ENCODE measurements at places on chromosomes 6 and 20.

- DNase-seq: no peak
These were observed 8.4 kb downstream of the TEAD3 start for GRCh38 chr6:35488517-35488862.

GRCh38 chr20:55172310-55173002, 697.1 kb downstream of the DOK5 start:
- DNase-seq: no peak

DNA sequence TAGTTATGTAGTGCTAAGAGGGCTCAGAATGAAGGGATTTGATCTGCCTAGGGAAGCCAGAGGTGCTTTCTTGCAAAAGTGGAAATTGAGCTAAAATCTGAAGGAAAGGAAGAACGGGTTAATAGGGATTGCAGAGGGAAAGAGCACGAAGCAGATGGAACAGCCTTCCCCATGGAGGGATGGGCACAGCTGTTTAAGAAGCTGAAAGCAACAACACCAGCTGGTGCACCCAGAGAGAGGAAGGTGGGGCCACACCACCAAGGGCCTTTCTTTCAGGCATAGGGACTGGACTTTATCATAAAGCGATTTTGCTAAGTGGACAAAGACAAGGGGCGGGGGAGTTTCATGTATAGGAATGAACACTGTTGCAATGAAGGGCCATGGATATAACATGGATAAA, 65.8 kb upstream of the SNRPB2 start:
- DNase-seq: peak; percentile 63

GRCh38 chr6:21522143-21522747, 71.3 kb upstream of the SOX4 start:
- DNase-seq: no peak

DNA sequence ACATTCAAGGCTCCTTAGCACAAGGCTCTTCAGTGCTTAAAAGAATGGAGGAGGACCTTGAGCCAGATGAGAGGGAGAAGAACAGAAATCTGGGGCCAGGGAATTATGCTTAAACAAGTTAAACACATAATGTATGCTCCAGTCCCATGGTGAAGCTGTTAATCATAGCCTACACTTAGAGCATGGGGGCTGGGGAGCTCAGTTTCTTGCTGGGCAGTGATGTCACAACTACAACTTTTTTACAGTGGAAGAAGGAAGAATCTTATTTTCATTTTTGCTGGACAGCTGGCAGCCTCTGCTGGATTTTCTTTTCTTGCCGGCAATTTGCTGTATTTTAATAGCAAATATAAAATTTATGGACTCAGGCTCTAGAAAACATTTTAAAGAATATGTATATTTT, 432.5 kb downstream of the CD109 start:
- peak; percentile 38 for DNase-seq

DNA sequence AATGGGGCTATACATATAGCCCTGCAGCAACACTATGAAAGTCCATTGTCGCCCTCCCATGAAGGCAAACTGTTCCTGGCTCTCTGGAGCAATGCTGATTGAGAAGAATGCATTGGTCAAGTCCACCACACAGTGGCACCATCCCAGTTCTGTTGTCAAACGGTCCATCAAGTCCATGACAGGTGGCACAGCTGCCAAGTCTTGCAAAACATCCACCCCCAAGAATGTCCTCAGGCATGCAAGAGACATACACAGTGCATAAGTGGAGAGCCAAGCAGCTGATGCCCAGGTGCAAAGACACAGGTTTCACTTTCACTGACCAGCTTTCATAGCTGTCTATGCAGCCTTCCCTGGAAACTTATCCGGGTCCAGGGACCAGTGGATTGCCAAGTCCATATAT, 17.5 kb downstream of the ZNF391 start:
- no peak for DNase-seq

DNA sequence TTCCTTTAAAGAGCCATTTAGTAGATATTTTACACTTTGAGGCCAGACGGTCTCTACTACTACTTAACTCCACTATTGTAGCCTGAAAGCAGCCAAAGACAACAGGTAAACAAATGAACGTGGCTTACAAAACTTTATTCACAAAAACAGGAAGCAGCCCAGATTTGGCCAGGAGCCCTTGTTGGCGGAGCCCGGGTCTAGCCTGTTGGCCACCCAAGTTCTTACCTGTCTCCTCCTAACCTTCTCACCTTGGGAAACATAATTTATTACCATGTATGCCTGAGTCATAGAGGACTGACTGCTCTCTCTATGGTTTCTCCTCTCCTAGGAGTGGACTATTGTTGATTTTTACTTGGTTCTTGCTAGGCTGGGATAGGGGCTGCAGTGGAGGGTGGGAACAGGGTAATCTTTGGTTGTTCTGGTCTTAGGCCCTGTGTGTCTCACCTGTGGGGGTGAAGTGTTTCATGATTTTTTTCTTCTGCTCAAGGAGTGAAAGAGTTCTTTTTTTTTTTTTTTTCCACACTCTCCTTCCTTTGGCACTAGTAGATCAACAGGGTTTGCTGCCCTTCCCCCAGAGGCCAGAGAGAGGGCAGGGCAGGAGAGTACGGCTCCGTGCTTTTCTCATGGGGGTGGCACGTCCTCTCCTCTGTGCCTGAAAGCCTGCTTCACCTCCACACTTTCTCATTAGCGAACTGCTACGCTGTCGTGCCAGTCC, 90.0 kb downstream of the RPP40 start:
- no peak for DNase-seq

GRCh38 chr6:161954077-161954476, 680.2 kb upstream of the AGPAT4 start:
- DNase-seq: no peak

- no peak for DNase-seq
These were observed 37.2 kb downstream of the ZNF341 start for GRCh38 chr20:33769043-33769442.

- DNase-seq: peak; percentile 50
These were observed 1.5 kb downstream of the PABPC1L start for GRCh38 chr20:44911264-44911921.

GRCh38 chr6:169265486-169266131, 12.0 kb upstream of the THBS2 start:
- no peak for DNase-seq

GRCh38 chr6:9494864-9495263, 920.0 kb downstream of the TFAP2A start:
- DNase-seq: no peak

DNA sequence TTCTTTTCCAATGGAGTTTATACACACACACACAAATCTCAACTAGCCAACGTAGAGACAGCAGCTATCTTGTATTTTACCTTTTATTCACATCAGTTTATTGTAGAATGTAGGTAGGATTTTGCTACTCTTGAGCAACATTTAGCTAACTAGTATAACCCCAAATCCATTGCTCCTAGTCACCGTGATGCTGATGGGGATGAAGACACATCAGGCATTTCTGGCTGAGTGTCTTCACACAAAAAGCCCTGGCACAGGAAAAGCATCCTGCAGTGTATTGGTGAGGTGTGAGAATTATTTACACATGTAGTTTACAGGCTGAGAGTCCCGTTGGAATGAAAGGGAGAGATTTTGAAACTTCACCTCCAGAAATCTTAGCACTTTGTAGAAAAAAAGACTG, 65.9 kb upstream of the FBXL4 start:
- DNase-seq: no peak

DNA sequence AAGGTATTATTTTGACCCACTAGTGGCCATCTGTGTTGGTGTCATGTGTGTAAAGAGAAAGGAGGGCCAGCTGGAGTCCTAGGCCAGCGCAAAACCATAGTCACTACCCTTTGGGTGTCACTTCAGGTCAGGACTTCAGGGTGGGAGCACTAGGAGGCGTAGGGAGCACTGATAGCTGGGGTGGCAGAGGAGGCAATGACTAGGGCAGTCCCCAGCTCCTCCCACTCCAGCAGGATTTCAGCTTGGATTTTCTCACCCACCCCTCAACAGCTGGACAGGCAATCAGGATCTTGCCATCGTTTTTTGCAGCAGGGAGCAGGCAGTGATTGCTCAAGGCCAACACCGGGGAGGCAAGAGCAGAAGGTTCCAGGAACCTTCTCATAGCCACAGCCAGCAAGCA, 4.2 kb upstream of the HLA-DOA start:
- no peak for DNase-seq

DNA sequence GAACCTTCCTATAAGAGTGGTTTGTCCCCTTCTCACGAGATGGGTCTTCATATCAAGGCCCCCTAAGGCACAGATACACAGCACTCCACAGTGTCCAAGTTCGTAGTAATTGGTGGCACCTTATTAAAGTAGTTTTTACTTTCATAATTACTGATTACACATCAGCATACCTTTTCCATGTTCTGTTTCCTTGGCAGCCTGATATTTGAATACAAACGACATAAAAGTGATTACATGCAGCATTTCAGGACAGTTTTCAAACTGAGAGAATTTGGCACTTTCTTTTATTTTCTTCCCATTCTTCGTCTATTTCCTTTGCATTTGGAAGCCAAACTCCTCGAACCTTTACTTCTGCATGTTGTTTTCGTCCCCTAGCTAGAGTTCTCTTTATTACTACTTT, 139.7 kb downstream of the MTHFD1L start:
- no peak for DNase-seq

GRCh38 chr6:16421462-16421960, 183.1 kb downstream of the GMPR start:
- DNase-seq: no peak

DNA sequence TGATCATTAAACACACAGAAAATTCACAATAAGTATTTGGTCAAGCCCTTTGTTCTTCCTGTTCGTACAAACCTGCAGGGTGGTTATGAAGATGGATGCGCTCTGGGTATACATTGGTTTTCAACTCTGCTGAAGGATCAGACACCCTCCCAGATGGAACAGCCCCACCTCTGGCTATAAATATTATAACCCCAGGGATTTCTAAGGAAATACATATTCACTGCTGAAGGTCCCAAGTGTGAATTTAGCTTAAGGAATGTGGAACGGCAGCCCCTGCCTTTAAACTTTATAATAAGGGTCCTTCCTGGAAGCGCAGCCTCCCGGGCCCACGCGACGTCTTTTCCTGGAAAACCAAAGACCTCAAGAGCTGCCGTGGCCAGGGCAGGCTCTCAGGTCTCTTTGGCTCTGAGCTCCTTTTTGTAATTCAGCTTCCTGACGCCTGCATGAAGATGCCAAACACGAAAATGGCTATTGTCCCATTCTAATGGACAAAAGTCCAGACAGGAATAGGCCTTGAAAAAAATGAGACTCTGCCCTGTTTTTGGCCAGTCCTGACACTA, 172.4 kb upstream of the SSTR4 start:
- DNase-seq: no peak

- DNase-seq: no peak
These were observed 717.8 kb upstream of the HS3ST5 start for GRCh38 chr6:115060581-115060980.

DNA sequence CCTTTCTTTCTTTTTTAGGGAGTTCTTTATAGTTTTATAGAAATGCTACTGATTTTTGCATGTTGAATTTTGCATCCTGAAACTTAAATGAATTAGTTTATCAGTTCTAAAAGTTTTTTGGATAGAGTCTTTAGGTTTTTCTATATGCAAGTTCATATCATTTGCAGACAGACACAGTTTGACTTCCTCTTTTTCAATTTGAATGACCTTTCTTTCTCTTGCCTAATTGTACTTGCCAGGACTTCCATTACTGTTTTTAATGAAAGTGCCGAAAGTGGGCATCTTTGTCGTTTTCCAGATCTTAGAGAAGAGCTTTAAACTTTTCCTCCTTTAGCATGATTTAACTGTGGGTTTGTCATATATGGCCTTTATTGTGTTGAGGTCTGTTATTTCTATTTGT, 21.1 kb upstream of the EDN1 start:
- DNase-seq: no peak

- no peak for DNase-seq
These were observed 116.1 kb downstream of the CEBPB start for GRCh38 chr20:50306478-50307423.

- DNase-seq: no peak
These were observed 44.0 kb downstream of the B4GALT5 start for GRCh38 chr20:49669601-49670189.

- DNase-seq: no peak
These were observed at the start of gene BPIFB6 for GRCh38 chr20:33031531-33031930. Gene BPIFB6, plus strand, starts transcription at chr20:33031648. Its CDS starts 0 bp downstream, at chr20:33031648.

DNA sequence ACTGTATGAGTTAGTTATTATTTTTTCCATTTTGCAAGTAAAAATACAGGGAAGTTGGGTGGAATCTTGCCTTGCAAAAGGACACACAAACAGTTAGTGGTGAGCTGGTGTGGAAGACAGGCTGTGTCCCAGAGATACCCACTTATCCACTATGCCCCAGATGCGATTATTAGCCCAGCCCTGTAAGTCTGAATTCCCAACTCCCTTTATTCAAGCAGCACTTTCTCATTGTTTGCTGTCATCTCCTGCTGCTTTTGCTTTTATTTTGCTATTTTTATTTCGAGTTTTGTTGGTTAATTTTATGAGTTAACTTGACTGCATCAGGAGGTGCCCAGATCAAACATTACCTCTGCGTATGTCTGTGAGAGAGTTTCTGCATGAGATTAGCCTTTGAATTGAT, 239.4 kb downstream of the DOK5 start:
- no peak for DNase-seq

DNA sequence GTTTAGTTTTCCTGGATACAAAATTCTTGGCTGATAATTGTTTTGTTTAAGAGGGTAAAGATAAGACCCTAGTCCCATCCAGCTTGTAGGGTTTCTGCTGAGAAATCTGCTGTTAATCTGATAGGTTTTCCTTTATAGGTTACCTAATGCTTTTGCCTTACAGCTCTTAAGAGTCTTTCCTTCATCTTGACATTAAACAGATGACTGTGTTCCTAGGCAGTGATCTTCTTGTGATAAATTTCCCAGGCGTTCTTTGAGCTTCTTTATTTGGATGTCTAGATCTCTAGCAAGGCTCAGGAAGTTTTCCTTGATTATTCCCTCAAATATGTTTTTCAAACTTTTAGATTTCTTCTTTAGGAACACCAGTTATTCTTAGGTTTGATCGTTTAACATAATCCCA, 134.0 kb downstream of the MAP3K4 start:
- DNase-seq: no peak

DNA sequence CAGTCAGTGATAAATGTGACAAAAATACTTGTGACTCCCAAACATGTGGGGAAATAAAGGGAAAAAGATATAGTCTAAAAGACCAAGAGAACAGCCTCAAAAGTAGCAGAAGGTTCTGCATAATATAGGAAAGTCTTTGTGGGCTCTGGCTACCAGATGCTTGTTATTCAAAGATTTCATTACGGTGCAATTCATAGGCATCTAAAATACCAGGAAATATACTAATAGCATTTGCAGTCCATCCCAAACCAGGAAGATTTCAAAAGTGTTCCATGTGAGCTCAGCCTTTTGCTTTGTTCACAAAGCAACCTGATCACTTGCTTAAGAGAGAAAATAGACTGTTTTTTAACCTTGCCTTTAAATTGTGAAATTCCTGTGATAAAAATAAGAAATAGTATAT, 506.7 kb upstream of the MARCKS start:
- no peak for DNase-seq

DNA sequence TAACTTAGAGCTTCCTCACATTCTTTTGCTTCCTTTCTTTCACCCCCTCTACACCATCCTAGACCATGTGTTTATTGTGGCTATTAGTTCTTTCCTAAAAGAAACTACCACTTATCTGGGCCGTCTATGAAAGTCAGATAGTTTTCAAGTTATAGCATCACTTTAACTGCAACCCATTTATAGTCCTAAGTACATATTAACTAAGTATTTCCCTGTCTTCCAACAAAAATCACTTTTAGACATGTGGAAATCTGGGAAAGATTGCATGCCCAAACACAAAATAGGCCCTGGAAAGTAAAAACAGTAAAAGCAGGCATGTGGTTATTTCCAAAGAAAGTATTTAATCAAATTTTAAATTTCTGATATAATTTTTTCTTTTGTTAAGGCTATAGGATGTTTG, 5.5 kb downstream of the MYLIP start:
- no peak for DNase-seq

GRCh38 chr6:1482381-1483166, 93.2 kb downstream of the FOXF2 start:
- no peak for DNase-seq

GRCh38 chr6:3294921-3295871, 36.4 kb downstream of the PSMG4 start:
- peak; percentile 29 for DNase-seq

Measured in right hindlimb (tissue), 1 donor.